ENCODE measurements at places on chromosomes 16 and 17.

DNA sequence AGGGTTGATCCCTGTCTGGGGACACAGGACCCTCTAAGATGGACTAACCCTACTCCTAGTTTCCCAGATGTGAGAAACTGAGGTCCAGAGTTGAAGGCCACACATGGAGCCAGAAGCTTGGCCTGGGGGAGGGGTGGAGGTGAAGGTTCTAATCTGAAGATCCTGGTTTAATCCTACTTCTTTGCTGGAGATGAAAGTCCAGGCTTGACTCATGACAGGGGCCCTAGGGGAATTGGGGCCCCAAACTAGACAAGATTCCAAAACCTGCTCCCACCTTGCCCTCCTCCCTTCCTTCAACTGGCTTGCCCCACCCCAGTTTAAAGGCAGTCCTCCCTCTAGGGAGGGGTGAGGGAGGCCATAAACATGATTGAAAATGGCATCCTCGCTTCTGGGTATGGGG is 21.6 kb downstream of the IGF2BP1 start:
- DNase-seq, result no peak

GRCh38 chr17:40548982-40549685 is 16.1 kb downstream of the CCR7 start:
- DNase-seq, result peak; percentile 8

DNA sequence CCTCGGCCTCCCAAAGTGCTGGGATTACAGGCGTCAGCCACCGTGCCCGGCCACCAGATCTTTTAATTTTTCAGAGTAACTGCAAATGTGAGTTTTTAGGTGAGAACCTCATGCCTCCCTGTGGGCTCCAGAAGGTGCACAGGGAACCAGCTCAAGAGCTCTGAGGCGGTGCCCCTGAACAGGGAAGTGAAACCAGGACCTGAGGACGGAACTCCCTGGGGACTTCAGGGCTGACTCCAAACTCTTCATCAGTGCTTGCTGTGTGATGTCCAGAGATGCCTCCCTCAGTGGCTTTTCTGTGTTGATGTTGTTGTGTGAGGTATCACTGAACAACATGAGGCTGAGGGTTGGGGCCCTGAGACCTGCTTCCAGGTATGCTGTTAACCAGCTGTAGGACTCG is 23.8 kb downstream of the SLC12A3 start:
- no peak for DNase-seq

GRCh38 chr16:28182183-28182582 is 29.6 kb downstream of the XPO6 start:
- peak; percentile 59 for DNase-seq

DNA sequence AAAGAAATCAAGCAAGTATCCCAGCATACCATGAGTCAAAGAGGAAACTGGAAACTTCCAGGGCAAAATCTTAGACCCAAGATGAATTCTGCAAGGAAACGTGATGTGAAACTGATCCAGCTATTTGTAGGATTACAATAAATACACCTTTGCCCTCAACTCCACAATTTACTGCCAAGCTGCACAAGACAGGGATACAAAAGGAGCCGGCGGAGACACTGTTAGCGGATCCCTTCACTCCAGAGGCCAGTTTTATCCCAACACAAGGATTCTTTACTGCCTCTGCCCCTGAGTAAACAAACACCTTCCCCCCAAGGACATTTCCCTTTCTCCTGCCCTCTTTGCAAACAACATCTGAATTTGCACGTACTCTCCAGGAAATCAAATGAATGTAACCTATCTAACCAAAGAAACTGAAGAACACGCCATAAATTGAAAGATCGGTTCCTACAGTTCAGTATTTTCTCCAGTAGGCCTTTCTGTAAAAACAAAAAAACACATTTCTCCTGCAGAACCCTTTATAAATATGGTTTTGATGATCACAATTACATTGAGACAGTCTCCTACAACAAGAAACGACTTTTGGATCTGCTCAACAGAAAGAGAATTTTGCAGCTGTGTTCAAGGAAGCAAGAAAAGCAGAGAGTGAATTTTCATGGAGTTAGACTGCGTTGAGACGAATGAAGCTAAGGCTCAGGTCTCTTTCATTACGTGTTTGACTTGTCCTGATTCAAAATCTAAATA is 1.4 kb upstream of the CBX2 start:
- DNase-seq, result no peak

DNA sequence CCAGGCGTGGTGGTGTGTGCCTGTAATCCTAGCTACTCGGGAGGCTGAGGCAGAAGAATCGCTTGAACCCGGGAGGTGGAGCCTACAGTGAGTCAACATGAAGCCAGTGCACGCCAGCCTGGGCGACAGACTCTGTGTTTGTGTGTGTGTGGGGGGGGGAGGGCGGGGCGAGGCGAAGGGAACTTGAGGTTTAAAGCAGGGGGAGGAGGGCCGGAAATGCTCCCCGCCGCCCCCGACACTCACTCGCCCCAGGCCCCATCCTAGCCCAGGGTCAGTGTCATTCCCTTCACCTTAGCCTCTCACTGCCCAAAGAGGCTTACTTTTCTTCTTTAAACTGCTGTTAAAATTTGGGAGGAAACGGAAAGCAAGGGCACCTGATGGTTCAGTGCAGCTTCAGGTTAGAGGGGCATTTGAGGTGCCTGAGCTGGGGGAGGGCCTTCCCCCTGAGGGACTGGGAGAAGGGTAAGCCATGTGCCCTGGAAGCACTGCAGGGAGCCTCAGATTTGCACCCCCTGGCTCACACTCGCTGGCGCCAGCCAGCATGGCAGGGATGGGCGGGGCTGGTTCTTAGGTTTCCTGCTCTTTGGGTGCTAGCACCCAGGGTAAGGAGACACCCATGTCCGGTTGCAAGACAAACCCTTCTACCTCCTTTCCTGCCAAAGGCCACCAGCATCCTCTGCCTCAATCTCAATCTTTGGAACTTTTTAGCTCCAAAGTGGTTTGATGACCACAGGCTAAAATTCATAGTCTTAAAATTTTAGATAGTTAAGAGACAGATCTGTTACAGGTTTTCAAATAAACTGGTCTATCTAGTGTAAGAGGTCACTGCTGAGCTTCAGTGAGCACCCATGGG is 2.2 kb upstream of the LIMD2 start:
- peak; percentile 76 for DNase-seq

GRCh38 chr16:67173808-67174705 is 3.7 kb downstream of the NOL3 start:
- peak; percentile 59 for DNase-seq

- DNase-seq, result no peak
Measured at GRCh38 chr17:80212511-80212910, 7.6 kb downstream of the SGSH start.

DNA sequence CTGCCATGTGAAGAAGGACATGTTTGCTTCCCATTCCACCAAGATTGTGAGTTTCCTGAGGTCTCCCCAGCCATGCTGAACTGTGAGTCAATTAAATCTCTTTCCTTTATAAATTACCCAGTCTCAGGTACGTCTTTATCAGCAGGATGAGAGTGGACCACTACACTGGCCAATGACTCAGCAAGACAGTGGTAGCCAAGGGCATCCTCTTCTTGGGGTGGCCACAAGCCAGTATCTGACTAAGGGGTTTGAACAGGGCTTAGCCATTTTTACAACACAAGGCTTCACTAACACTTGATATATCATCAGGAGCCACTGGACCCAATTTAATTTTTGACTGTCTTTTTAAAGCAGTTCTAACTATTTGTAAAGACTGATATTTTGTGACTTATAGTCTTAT is 21.1 kb upstream of the KRT24 start:
- DNase-seq, result no peak

GRCh38 chr17:1947229-1947742 is 77.8 kb downstream of the RTN4RL1 start:
- DNase-seq, result no peak

- DNase-seq, result no peak
Measured at GRCh38 chr16:89548344-89549006, 12.0 kb upstream of the RPL13 start.

GRCh38 chr17:61416540-61417363 is 17.1 kb downstream of the TBX2 start:
- DNase-seq, result peak; percentile 59

DNA sequence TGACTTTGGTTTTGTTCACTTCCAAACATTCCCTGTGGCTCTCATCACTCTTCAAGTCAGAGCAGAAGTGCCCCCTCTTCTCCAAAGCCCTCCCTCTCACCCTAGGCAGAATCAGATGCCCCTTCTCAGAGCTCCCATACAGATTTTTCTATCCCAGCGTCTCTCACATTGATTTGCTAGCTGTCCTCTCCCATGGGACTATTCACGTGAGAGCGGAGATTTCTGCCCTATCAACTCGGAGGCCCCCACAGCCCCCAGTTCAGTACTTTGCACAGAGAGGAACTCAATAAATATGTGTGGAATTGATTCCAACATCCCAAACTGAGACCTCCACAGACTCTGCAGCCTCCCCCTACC is 182.6 kb downstream of the C16orf78 start:
- no peak for DNase-seq

DNA sequence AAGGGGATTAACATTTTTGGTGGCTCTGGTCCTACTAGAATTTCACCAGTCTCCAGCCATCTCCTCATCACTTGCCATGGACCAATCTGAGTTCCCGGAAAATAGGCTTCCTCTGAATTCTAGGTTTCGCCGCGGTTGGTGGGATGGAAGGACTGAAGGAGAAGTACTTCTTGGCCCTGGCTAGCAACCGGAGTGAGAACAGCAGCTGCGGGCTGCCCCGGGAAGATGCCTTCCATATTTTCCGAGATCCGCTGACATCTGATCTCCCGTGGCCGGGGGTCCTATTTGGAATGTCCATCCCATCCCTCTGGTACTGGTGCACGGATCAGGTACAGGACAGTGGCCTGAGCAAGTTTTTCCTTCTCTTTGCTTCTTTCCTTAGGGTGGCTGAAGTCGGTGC is 45.0 kb downstream of the SLC5A11 start:
- DNase-seq, result no peak
